ENCODE measurements at places on chromosomes 7 and 10. TPM values are rescaled to one million over a fixed set of nuclear protein-coding genes. Genes with fewer than 3 reads are reported as not detected.
A peak's percentile ranks its signal among the peaks of the same experiment; 100 is the strongest.

- peak; percentile 53 for DNase-seq
Observed at GRCh38 chr10:125868372-125868975, 12.6 kb downstream of the DHX32 start.

DNA sequence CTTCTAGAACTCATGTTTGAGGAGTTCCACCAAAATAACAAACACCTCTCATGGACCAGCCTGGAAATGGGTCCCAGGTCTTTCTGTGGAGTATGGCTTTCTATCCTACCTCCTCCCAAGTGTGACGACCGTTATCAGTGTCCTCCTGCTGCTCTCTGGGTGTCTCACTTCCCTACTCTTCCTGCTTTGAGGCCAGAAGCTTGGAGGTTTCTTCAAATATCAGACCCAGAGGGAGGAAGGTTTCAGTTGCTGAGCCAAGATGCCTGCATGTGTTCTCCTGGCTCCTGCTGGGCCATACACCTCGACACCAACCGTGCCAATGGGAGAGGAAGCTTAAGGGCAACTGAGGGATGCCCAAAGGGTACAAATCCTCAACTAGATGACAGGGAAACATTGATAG is 114.6 kb downstream of the WNT2 start:
- DNase-seq, result no peak

DNA sequence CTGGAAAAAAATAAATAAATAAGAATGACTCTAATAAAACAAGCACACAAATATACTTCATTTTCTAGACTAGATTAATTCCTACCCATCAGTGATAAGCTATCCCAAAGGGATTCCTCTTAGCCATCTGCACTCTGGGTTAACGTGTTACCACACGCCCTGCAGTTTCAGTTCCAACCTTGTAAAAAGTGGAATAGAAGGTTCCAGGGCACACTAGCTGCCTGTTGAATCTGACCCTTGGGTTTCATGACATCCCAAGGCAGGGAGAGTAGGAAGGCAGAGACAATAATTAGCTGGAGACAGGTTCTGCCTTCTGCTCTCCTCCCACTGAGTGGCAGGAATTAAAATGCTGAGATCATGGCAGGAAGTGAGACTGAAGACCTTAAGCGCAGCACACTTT is 33.5 kb downstream of the SLC37A3 start:
- DNase-seq, result no peak

- no peak for DNase-seq
Observed at GRCh38 chr10:31343551-31343950, 24.5 kb downstream of the ZEB1 start.

DNA sequence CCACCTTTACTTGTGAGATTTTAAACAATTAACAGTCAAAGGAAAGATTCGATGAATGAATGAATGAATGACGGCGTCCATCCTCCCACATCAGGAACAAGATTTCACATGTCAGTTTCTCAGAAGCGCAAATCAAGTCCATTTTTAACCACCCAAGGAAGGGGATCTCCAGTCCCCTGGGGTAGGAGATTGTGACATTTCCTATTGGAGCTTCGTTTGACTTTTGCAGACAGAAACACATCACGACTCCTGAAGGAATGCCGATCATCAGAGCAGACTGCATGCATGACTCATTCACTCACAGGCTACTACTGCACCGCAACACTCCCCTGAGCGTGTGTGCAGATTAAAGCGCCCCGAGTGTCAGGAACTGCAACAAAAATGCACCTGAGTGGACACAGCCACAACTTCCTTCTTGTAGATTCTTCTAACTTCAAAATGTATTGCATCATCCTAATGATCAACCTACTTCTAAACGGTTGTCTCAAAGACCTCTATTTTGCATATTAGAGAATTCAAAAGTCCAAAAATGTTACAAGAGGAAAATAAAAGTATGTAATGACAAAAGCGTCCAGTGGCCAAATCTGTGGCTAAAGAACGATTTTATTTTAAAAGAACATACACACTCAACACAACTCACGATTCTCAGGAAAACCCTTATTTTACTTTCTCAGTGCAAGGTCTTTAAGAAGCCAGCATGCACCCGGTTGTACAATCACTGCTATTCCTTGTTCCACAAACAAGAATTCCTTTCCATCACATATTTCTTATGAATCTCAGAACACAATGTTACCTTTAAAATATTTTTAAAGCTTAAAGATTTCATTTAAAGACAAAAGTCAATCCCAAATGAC is 172.6 kb downstream of the FAM107B start:
- peak; percentile 84 for DNase-seq

DNA sequence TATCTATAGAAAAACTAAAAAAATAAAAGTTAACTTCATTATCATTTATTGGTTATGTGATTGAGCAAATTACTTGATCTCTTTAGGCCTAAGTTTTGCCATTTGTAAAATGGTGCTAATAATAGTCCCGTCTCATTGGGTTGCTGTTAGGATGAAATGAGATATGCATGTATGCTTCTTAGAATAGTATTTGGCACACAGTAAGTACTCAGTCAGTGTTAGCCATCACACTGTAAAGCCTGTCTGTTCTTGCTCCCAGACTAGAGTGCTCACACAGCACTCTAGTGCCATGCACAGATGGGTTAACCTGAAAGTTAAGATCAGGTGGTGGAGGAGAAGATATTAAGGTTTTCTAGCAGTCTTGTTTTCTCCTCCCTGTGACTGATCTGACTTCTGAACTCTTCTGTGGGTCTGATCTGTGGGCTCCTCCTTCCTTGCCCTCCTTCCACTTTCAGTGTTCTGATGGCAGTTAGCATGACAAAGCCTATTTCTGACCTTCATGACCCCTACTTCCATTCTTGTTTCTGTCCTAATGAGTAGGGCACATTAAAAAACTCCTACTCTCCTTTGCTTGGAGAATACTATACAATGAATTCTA is 167.5 kb downstream of the RNLS start:
- DNase-seq, result no peak

Gene GJD4
- total RNA-seq, result not detected

Gene CDNF
- total RNA-seq, result 2.0 TPM

Gene UCMA
- total RNA-seq, result not detected

Gene LRRC4
- total RNA-seq, result 4.5 TPM

Gene HGF
- total RNA-seq, result not detected
